ENCODE measurements at places on chromosomes 2 and 18. TPM values are rescaled to one million over a fixed set of nuclear protein-coding genes. Genes with fewer than 3 reads are reported as not detected.

The ARPC2 gene
- 778 TPM for polyA plus RNA-seq

The VAMP5 gene
- polyA plus RNA-seq: 190 TPM

DNA sequence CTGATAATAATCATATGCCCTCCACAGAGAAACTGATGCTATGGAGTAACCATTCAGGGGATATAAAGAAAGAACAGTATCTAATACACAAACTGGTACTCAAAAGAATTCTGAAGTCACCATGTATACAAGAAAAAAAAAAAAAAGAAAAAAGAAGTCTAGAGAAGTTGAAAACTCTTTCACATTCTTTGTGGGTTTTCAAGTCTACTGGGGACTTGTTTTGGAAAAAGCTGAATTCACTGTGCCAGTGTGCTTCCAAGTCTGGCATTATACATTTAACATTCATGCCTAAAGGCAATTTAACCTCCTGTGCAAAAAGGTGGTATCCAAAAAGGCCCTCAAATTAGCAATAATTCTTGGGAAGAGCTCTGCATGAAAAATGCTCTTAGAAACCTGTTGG is 94.8 kb upstream of the ITGB6 start:
- no peak for DNase-seq

DNA sequence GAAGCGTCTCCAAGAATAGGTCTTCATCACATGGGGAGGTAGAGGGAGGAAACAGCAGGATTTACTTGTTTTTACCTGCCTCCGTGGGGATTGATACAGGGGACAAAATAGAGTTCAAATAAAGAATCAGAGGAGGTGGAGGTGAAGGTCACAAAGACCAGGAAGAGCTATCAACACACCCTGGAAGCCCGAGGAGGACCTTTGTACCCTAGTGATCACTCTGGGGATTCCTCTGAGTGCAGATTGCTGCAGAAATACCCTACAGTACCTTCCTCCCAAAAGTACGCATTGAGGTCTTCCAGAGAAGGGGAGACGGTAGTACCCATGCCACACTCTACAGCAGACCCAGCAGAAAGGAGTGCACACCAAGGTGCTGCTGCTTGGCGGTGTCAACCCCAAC is 44.9 kb downstream of the OSR1 start:
- no peak for DNase-seq

DNA sequence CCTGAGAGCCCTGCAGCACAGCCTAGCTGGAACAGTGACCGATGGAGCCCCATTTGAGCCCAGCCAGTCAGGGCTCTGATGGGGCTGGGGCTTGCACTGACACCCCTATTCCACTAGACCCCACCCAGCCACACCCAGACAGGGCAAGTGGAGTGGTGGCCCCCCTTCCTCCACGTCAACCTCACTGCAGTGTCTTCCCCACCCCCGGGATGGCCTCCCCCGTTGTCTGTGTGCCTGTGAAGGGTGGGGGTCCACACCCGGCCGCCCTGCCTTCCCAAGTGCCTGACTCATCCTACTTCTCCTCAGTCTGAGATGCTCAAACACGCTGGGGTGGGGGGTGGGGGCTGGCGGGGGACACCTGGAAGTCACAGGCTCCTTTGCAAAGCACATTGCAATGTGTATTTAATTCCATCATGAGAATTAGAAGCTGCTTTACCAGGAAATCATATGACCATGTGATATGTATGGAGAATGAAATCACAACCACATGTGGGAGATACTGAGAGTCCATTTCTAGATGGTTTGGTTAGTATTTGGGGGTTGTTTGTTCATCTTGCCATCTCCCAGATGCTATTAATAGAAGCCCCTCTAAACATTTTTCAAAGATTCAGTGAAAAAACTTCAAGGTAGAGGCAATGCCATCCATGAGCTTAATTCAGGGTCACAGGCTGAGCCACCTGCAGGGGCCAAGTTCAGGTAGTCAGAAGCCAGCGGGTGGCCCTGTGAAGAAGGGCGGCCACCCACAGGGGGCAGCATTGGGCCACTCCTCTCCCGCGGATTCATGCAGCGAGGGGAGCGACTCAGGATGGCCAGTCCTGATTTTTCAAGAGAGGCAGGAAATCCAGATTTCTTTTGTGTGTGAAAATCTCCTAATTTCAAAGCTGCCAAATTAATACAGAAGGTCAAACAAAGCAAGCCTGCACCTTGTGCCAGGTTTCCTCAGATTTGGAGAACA is 22.7 kb upstream of the GMPPA start:
- DNase-seq: peak; percentile 58

GRCh38 chr18:59921384-59921891 is 21.6 kb downstream of the PMAIP1 start:
- peak; percentile 29 for DNase-seq

GRCh38 chr2:23503097-23503496 is 118.1 kb downstream of the KLHL29 start:
- DNase-seq: no peak

GRCh38 chr2:166803373-166804000 is 84.8 kb upstream of the XIRP2 start:
- DNase-seq: no peak

- DNase-seq: no peak
Observed at GRCh38 chr18:63286926-63287325, 32.6 kb downstream of the BCL2 start.

GRCh38 chr2:158042666-158043065 is 59.0 kb upstream of the UPP2 start:
- DNase-seq: no peak

GRCh38 chr2:138359532-138359931 is 142.0 kb upstream of the SPOPL start:
- DNase-seq: no peak

- no peak for DNase-seq
Observed at GRCh38 chr2:98895221-98895620, 40.8 kb downstream of the CRACDL start.

GRCh38 chr2:207935121-207935990 is 90.0 kb downstream of the PLEKHM3 start:
- DNase-seq: no peak

GRCh38 chr18:55351241-55351691 is 236.7 kb downstream of the TCF4 start:
- no peak for DNase-seq

Data from fibroblast of lung (primary cell).